Breast epithelium (tissue), 4 donors: ENCODE measurements at places on chromosomes 3 and 15. TPM values are rescaled to one million over a fixed set of nuclear protein-coding genes. Genes with fewer than 3 reads are reported as not detected.
A peak's percentile ranks its signal among the peaks of the same experiment; 100 is the strongest.

DBR1 gene
- total RNA-seq: 9.9 TPM

GRCh38 chr15:76930831-76931396 lies 635 bp upstream of the RCN2 start:
- no peak for DNase-seq

CLDN11 gene
- 8.2 TPM for total RNA-seq

FSTL1 gene
- total RNA-seq: 1,263 TPM

PFKFB4 gene
- total RNA-seq: 5.2 TPM

DNA sequence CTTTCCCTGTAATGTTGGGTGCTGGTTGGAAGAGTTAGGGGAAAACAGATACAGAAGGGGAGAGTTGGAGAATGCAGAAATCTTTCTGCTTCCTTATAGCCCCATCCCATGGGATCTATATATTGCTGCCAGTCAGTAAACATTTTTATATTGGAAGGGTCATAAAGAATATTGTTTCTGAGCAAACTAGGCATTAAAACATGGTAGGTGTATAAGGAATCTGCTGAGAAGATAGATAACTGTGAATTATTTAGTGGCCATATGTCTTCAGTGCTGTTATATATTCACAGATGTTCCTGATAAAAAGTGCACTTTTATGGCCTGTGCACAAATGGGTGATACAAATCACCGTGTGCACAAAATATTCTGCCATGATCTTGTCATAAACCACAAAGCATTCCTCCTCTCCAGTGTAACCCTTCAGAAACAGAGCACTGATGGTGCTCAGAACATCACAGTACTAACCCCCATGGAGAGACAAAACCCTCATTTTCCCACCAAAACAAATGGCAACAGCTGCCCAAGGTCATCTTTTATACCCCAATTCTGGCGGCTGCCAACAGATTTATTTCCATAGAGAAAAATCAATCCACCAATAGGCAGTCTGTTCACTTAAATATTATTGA lies 269.3 kb downstream of the SLC9A9 start:
- DNase-seq: no peak

DNA sequence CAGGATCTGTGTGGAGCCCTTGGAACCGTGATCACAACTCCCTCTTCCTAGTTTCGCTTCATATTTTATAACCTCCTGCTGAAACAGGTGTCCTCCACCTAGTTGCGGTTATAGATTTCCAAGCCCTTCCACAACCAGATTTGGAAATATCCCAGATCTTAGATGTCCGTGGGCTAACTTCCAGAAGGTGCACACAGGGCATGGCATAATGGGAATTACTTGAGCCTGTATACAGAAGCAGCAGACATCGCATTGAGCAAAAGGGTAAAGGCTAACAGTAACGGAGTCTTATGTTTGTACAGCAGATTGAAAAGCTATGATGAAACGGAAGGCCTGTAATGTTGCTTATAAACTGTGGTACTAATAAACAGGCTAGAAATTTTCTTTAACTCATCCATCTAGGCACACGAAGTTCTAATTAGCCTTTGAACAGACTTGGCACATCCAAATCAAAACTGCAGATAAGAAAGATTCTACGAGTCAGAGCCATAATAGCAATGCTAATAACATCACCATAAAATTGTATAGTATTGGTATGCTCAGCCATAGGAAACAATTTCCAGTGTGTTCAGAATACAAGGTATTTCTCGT lies 1.2 kb upstream of the USF3 start:
- DNase-seq: no peak

DNA sequence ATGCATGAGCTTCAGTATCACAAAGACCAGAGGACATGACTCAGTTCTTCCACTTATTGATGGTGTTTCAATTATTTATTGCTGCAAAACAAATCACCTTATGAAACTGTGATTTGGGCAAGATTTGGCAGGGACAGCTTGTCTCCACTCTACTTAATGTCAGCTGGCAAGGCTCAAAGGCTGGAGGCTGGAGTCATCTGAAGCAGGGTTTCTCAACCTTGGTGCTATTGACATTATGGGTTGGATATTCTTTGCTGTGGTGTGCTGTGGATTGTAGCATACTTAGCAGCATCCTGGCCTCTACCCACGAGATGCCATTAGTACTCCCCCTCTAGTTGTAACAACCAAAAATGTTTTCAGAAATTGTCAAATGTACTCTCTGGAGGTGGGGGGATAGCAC lies 138.8 kb upstream of the PEX5L start:
- no peak for DNase-seq

- peak; percentile 51 for DNase-seq
Measured at GRCh38 chr3:158727206-158728060, 4.8 kb downstream of the RARRES1 start.

DNA sequence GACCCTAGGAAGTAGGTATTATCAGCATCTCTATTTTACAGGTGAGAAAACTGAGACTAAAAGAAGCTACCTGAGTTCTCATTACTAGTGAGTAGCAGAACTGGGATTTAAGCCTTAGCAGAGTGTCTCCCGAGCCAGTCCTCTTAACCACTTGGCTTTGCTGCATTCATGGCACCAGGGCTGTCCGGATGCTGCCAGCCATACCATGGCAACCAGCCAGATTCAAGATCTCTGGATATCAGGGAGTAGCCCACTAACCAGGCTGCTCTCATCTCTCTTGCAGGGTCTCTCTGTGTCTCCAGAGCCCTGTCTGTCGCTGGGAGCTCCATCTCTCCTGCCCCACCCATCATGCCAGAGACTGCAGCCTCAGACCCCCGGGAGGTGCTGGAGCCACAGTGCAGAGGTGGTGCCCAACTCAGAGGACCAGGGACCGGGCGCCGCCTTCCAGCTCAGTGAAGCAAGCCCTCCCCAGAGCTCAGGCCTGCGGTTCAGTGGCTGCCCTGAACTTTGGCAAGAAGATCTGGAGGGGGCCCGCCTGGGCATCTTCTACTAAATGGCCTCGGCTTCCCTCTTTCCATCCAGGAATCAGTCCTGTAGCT lies 1.7 kb downstream of the MESP2 start:
- DNase-seq: no peak

DNA sequence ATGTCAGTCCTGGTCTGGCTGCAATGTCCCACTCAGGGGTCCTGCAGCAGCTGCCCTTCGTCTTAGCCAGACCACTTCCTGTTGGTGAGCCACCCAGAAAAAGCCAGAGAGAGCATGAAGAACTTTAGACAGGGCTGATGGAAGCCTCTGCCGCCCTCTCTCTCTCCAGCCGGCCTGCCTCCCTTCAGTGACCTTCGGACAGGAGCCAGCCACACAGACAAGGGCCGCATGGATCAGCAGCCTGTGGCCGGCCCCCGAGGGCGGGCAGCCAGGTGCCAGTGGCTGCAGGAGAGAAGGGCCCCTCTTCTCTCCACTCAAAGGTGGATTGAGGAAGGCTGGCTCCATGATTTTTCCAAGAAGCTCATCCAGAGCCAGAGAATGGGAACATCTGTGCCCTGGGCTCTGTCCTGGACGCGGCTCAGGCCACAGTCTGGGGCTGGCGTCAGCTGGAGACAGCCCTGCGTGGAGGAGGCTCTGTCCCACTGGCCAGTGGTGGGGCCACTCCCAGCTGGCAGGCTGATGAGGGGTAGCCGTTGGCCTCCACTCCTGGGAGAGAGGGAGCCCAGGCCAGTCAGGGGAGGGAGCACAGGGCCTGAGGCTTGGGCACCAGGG lies 42.9 kb downstream of the ISG20 start:
- DNase-seq: no peak

DNA sequence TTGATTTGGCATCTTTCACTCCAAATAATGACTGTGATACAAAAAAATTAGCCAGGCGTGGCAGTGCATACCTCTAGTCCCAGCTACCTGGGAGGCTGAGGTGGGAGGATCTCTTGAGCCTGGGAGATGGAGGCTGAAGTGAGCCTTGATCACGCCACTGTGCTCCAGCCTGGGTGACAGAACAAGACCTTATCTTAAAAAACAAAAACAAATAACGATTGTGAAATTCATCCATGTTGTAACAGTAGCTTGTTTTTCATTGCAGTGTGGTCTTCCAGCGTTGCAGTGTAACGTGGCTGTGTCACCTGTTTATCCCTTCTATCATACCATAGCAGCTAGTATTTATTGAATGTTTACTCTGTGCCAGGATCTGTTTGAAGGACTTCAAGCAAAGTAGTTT lies 120.9 kb downstream of the ITPR1 start:
- no peak for DNase-seq

- no peak for DNase-seq
Measured at GRCh38 chr15:43872416-43873020, 45.7 kb downstream of the WDR76 start.

DNA sequence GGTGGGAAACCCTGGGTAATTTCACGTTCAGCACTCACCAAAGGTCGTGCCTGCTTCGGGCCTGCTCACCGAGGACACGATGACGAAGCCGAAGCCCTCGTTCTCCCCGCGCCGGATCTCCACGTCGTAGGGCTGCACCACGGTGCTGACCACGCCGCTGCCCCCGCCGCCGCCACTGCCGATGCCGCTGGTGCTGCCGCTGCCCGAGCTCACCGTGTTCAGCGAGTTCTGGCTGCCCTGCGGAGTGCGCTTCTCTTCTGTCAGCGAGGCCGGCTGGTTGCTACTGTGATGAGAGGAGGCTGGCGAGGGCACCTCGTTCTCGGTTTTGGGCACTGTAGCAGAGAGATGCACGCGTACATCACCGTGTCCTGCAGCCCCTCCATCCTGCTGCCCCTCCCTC lies 659.5 kb downstream of the MAGI1 start:
- DNase-seq: no peak

GRCh38 chr15:56353119-56353518 lies 12.1 kb upstream of the TEX9 start:
- DNase-seq: no peak

MOBP gene
- not detected for total RNA-seq

DNA sequence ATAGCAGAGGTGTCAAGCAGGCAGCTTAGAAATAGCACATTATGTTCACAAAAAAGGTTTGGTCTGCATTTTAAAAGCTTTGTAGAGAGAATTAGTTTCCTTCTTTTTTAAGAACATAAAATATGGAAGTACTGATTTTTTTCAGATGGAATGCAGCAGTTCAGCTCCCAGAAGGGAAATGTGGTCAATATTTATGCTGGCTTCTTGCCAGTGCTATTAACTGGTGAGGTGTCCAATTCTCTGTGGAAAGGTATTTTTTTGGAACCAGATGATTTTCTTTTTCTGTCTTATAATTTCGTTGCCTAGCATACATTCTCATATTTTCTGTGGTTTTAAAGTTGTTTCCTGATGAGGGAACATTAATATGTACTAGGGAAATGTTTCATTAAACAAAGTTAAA lies 211.4 kb upstream of the ZNF385D start:
- no peak for DNase-seq

ANKRD34C gene
- not detected for total RNA-seq

- DNase-seq: no peak
Measured at GRCh38 chr3:3815206-3815605, 16.0 kb downstream of the LRRN1 start.

LRRIQ4 gene
- total RNA-seq: not detected

DNA sequence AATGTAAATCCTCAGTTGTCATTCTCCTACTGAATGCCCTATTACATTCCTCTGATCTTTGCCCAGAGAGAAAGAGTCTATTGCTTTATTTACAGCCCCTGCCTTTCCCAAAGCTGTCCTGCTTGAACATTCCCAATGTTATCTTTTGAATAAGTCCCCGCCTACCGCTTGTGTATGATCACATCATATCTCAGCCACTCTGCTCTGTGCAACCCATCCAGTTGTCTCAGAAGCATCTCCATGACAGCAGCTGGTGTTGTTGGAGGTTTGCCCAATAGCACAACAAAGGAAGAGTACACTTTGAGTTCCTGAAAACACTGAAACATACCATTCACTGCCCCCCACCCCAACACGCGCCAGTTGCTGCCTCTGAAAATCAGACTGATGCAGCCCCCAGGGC lies 22.0 kb upstream of the FAM3D start:
- no peak for DNase-seq

DNA sequence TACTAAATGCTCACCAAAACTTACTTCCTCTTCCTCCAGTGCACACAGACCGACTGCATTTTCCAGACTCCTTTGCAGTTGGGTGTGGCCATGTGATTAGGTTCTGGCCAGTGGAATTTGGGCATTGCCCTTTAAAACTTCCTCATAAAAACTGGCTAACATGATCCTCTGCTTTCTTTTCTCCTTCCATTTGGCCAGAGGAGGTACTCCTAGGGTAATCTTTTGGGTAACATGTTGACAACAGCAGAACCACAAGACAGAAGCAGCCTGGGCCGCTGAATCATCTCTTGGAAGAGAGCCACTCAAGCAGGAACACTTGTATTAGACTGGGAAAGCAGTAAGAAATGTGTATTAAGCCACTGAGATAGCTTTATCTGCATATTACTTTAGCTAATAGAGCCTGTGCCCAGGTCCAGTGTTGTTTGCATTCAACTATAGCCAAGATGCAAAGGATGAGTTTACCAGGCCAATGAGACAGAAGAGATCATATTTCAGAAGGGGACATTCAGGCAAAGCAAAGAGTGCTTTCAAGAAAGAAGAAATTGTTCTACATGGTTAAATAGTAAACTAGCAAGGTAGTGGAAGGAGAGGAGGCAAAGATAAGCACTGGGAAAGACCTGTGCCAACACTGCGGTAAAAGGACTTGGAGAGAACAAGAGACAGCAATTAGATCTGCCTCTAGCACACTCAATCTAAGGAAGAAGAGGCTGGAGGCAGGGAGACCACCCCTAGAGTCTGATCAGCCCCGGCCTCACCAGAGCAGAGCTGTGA lies 79.8 kb downstream of the PLCH1 start:
- DNase-seq: no peak

DNA sequence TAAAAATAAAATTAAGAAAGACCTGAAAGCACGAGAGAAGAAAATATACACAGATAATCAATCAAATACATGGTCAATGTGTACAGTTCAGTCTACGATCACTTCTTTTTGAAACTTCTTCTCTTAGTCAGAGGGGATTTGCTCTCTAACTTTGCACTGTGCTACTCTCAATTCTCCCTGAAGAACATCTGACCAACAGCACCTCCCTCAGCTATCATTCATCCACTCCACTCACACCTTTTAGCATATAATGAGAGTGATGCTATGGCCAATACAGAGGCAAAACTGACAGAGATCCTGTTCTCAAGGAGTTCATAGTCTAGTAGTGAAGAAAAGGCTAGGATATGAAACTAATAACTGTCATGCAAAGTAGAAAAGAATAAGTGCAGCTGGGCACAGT lies 45.9 kb downstream of the P3H2 start:
- no peak for DNase-seq

DNA sequence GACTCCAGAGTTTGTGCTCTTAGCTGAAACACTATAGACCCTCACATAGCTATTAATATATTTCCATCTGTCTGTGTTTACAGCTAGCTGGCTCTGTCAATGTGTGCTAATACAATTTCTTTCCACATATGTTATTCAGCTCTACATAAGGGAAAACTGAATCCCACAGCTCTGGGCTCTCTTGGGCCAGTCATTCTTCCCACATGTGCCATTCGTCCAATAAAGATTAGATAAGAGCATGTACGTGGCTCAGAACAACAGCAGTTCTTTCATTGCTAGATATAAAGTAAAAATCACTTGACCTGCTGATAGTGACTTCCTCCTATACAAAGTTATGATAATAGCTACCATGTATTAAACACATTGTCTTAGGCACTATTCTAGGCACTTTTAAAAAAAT lies 2.8 kb upstream of the ILDR1 start:
- DNase-seq: no peak

OR5K2 gene
- not detected for total RNA-seq
